ENCODE measurements at places on chromosomes 5 and 9.

DNA sequence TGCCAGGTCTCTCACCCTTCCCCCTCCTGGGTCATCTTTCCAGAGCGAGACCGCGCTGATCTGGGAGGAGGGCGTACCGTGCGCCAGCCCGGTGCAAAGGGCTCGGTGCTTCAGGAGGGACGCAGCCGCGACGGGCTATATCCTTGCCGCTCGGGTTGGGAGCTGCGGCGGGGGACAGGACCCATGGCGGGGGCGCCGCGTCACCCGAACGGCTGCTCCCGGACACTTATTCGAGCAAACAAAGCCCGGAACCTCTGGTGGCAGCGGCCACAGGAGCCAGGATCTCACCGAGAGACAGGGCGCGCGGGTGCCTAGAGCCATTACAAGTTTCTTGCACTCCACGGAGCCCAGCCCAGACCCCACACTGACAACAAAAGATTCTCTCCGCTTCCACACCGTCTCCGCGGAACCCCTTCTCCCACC, 1.3 kb downstream of the SEMA6A start:
- DNase-seq = peak; percentile 11

GRCh38 chr9:15769547-15769946, 216.7 kb downstream of the CCDC171 start:
- DNase-seq = no peak

GRCh38 chr9:98365227-98365669, 109.8 kb upstream of the TBC1D2 start:
- peak; percentile 61 for DNase-seq

DNA sequence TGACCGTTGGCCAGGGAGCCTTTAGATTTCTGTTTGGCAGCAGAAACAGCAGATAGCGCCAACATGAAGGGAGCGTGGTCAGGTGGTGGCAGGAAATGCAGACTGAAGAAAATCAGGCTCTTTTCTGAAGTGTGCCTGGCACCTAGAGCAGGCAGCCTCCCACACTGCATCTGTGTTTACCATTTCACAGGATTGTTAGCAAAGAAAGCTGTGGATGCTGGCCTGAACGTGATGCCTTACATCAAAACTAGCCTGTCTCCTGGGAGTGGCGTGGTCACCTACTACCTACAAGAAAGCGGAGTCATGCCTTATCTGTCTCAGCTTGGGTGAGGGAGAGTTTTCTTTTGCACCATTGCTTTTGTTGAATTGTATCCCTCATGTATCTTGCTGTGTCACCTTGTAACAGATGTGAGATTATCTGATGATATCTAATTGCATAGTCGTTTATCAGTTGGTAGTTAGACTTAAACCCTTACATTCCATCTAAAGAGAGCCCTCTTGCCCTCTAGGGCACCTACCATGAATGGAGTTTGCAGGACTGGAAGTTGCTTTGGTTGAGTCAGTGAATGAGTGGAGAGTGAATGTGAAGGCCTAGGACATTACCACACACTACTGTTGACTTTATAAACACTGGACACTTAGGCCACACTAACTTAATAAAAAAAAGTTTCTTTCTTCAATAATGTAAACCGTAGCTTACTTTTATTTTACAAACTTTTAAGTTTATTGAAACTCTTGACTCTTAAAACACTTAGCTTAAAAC, 42.8 kb downstream of the ACO1 start:
- DNase-seq = peak; percentile 59

DNA sequence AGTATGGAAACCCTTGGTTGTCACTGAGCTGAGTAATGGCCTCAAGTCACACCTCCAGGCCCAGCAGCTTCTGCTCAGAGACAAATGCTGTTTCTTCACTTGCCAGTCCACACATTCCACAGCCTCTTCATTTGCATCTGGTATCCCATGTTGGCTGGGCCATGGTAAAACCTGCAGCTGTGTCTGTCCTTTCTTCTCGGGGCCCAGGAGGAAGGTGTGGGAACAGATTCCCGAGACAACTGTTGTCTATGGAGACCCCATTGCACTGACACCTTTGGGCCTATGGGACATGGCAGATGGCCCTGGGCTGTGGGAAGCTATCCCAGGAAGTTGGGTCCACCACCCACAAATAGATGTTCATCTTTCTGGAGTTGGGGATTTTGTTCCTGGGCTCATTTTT, 85.1 kb downstream of the MACROH2A1 start:
- DNase-seq = no peak

GRCh38 chr9:114069476-114070187, 8.5 kb downstream of the AMBP start:
- DNase-seq = no peak

- DNase-seq = no peak
Observed at GRCh38 chr9:2583308-2584013, 38.1 kb upstream of the VLDLR start.

- no peak for DNase-seq
Observed at GRCh38 chr9:126348911-126349550, 22.4 kb downstream of the MVB12B start.

DNA sequence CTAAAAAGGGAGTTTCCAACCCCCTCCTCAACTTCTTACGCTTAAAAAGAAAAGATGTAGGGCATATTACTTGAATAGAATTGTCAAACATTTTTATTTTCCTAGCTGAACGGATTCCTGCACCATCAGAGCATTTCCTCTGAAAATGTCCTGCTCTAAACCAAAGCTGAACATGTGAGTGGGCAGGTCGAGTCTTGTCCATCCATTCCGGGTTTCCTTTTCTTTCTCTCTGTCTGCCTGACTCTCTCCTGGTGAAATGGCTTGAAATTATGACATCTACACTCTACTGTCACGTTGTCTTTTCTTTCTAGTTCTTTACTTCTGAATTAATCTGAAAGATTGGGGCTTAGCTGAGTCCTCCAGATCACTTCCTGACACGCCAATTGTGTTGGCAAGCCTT, 39.2 kb upstream of the PTPN3 start:
- no peak for DNase-seq

GRCh38 chr5:876398-877365, 15.9 kb downstream of the BRD9 start:
- no peak for DNase-seq

DNA sequence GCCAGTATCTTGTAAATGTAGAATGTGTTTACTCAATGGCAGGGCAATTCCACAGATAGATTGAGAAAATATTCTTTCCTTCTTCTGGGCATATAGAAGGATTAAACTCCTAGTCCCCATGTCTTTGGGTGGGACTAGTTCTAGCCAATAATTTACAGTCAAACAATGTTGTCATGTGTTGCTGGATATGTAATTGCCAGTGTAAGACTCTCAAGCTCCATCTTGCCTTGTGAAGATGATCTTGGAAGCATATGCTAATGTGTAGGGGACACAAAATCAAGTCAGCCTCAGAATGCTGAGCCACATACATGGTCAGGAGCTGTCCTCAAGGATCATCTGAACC, 386.9 kb downstream of the CETN3 start:
- DNase-seq = peak; percentile 61

GRCh38 chr5:54835647-54836046, 149.7 kb downstream of the ESM1 start:
- peak; percentile 85 for DNase-seq

DNA sequence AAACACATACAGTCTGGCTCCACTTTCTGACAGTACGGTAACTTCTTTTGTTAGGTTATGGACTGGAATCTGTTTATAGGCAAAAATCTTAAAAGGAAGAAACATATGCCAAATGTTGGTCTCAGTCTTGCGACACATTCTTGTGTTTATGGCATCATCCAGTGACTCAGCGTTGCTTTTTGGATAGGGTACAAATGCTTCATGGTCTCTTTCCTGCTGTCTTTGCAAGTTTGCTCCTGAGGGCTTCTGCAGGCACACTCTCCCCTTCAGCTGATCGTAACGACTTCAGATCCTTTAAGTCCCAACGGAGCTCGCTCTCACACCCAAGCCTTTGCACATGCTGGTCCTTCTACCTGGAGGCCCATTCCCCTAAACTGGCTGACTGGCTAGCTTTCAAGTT, 23.6 kb upstream of the TNFSF8 start:
- peak; percentile 68 for DNase-seq

- DNase-seq = no peak
Observed at GRCh38 chr5:62900976-62901375, 322.4 kb downstream of the LRRC70 start.

- peak; percentile 32 for DNase-seq
Observed at GRCh38 chr5:78221964-78222451, 72.5 kb downstream of the AP3B1 start.

All from choroid plexus epithelial cell (primary cell).